SJCRH30 (cell line): ENCODE measurements at places on chromosomes 16 and 17. TPM values are rescaled to one million over a fixed set of nuclear protein-coding genes. Genes with fewer than 3 reads are reported as not detected.

The IL17C gene
- total RNA-seq: not detected in 2 replicates

The DPEP2 gene
- total RNA-seq: not detected in 2 replicates

The KRTAP3-2 gene
- not detected in 2 replicates for total RNA-seq

The KRTAP9-4 gene
- 0.10 TPM in 1 of 2 replicates, not detected in the other for total RNA-seq

GRCh38 chr16:83952940-83953795, at the start of gene OSGIN1:
Gene OSGIN1 (plus strand): TSS chr16:83953240. CDS start chr16:83957672, 4,432 bp downstream.
- peak; percentile 88 for DNase-seq

- no peak for DNase-seq
These were observed 543 bp downstream of the TMUB2 start for GRCh38 chr17:44187131-44187899.

- DNase-seq: no peak
These were observed 4.3 kb downstream of the P2RX5 start for GRCh38 chr17:3691617-3692067.
